ENCODE measurements at places on chromosomes 2 and 18.

GRCh38 chr18:518081-518480 is 17.6 kb upstream of the COLEC12 start:
- DNase-seq = no peak

- no peak for DNase-seq
Measured at GRCh38 chr2:203915256-203915655, 21.3 kb upstream of the ICOS start.

DNA sequence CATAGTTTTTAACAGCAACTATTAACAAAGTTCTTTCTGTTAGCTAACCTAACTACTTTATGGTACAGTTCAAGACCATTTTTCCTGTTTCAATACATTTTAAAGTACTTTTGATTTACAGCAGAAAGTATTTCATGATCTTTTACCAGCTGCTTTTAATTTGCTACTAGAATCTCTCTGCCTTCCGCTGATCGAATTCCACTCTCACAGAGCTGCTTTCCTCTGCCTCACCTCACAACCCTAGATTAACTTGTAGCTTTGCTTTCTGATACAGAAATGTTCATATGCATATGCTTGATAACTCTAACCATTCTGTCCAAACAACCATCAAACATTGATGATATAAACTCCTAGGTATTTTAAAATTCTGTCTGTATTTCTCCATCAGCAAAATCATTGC is 463.2 kb upstream of the ZEB2 start:
- no peak for DNase-seq

- no peak for DNase-seq
Measured at GRCh38 chr2:133952420-133952819, 301.5 kb upstream of the MGAT5 start.

- DNase-seq = no peak
Measured at GRCh38 chr2:58410549-58410948, 169.4 kb upstream of the FANCL start.

DNA sequence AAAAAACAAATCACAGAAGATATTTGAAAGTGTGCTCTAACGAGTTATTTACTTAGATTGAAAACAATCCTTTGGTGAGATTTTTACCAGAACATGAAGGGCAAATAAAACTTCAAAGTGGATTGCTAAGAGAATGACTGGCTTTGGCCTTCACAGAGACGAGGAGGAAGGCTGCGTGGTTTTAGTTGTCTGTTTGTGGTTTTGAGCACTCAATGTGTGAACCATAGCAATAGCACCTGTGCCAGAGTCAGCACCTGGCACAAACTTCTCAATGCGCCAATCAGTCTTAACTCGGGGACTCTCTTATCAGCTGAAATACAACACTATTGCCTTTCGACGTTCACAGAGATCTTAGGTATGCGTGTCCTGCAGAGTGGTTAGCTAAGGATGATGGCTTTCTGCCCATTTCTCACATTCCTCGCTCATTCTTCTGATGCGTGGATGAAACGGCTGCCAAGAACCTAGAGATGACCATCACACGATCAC is 70.0 kb downstream of the MBP start:
- DNase-seq = no peak

GRCh38 chr2:136116151-136116812 is 1.7 kb downstream of the CXCR4 start:
- DNase-seq = peak; percentile 69

DNA sequence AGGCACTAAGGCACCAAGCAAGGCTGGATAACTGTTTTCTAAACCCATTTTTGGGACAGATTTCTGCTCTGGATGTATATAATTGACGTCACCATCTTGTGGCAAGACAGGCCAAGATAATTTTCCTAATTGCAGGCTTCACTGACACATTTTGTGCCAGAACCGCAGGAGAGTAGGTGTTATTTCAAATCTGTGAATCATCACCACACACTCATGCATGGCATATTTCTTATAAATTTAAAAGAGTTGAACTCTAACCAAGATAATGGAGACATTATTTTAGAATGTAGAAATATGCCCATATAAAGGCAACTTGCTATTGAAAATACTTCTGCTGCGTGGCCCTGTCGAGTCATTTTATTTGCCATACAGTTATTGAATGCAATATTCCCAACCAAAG is 68.3 kb upstream of the ACYP2 start:
- DNase-seq = no peak

DNA sequence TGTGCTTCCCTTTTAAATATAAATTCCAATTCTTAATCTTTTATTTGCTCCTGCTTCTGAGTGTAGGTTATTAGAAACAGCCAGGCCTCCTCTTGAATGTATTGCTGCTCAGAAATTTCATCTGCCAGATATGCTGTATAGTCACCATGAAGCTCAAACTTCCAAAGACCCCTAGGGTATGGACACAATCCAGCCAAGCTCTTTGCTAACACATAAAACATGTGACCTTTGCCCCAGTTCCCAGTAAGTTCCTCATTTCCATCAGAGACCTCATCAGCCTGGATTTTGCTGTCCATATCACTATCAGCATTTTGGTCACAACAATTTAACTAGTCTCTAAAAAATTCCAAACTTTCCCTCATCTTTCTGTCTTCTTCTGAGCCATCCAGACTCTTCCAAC is 75.2 kb downstream of the MAP2 start:
- DNase-seq = no peak

DNA sequence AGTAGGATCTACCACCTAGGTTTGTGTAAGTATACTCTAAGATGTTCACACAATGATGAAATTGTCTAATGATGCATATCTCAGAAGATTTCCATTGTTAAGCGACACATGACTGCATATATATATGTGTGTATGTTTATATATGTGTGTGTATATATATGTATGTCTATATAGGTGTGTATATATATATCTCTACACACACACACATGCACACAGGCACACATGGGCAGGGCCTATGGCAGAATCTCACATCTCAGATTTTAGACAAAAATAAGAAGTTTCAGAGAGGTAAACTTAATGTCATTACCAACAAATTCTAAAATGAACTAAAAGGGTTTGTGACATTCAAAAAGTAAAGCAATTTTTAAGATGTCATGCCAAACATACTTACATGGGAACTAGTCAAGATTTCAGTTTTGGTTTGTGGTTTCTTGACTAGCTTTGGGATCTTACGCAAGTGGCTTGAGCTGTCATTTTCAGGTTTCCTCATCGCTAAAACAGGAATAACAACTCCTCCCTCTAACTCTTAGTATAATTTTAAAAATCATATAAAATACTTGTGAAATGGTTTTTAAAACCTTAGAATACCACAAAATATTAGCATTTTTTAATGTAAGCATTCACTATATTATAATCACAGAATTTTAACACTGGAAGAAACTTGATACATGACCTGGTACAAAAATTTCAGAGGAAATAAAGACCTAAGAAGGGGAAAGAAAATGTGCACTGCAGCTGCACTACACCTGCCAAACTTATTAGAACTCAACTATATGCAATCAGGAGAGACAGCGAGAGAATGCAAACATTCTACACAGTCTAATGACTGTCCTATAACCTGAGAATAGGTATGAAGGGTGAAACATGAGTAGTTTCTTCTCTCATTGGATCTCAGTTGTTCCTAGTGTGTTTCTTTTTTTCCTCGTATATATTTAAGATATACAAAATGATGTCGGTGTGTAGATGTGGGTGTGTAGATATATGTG is 75.7 kb downstream of the TTC21B start:
- DNase-seq = no peak

DNA sequence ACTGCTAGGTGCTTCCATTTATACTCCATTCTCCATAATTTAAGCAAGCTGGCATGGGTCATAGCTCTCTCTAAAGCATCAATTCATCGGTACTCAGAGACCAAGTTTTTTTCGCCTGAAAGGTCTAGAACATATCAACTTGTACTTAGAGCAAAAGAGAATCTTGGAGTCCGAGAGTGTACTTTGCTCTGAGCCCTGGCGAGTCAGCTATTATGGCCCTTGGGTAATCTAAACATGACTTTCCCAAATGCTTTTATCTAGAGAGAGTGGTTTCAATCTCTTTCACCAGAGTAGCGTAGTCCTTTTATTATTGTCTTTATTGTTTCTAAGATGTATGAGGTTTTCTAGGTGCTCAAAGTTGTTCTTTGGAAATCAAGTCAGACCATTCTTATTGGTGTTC is 34.4 kb downstream of the MAIP1 start:
- DNase-seq = no peak

GRCh38 chr2:238851761-238852160 is 3.9 kb downstream of the TWIST2 start:
- DNase-seq = no peak

GRCh38 chr2:160039166-160039903 is 23.1 kb downstream of the PLA2R1 start:
- DNase-seq = no peak

DNA sequence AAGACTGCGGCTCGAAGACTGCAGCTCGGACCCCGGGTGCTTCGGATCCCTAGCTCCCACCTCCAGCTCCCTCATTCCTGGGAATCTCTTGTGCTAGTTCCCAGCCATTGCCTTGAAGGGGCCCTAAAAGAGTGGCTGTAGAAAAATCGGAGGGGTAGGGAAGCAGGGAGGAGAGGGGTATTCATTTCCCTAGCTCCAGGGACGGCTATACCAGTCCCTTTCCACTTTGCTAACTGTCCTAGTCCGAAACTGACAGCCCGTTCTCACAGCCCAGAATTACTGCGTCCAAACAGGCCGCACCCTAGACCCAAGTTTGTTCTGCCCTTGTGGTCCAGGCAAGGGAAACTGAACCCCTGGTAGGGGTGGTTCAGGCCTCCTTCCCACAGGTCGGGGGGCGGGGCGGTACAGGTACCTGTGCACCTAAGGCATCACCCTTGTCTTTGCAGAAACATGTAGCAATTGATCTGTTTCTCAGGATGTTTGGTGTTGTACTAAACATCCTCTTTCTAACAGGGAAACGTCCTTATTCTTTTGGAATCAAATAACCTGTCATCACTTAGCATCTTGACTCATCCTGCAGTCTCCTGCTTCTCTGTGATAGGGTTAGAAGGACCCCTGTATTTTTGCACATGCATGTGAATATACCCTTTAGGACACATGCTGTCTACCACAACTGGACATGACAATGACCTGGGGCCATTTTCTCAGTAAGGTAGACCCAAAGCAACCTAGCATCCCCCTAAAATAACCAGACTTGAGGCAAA is 4.0 kb downstream of the EMX1 start:
- peak; percentile 21 for DNase-seq

DNA sequence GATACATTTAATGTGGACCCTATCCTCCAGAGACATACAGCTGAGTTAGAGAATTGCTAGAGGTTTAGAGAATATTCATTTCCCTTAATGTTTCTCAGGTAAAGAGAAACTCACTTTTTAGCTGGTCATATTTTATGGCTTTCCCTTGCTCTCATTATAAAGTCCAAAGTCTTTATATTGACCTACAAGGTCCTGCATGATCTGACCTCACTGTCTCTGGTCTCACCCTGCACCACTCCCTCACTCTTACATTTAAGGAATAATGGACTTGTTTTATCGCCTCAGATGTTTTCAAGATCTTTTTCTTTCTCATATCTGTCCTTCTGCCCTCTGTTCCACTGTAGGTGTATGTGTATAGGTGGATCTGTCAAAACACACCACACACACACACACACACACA is 597.3 kb downstream of the PLCL1 start:
- no peak for DNase-seq

GRCh38 chr18:1968801-1969498 is 602.4 kb downstream of the METTL4 start:
- DNase-seq = peak; percentile 28

- DNase-seq = no peak
Measured at GRCh38 chr2:8653485-8653884, 28.4 kb upstream of the ID2 start.

- DNase-seq = no peak
Measured at GRCh38 chr18:67310826-67311225, 205.7 kb downstream of the DSEL start.

GRCh38 chr18:75238100-75238499 is 27.5 kb downstream of the TSHZ1 start:
- no peak for DNase-seq

DNA sequence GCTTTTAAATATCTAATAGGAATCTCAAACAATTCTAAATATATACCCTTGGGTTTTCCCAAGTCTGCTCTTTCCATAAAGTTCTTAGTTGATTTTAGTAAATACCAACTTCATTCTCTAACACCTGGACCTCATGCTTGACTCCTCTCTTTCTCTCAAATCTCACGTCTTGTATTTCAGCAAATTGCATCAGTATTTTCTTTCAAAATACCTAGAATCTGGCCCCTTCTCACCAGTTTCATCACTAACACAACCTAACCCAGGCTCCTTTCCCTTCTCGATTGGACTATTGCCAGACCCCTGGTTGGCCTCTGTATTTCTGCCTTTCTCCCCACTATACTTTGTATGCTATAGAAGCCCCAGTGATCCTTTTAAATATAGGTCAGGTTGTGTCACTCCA is 23.0 kb upstream of the FAM171B start:
- no peak for DNase-seq

DNA sequence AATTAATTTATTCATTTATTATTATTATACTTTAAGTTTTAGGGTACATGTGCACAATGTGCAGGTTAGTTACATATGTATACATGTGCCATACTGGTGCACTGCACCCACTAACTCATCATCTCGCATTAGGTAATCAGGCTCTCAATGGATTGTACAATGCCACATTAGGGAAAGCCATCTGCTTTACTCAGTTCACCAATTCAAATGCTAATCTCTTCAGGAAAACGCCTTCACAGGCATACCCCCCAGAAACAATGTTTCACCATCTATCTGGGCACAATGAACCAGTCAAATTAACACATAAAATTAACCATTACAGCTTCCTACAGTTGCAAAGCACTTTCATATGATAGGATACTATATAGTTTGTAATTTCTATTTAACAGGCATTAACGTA is 84.8 kb upstream of the DNAJC10 start:
- no peak for DNase-seq

DNA sequence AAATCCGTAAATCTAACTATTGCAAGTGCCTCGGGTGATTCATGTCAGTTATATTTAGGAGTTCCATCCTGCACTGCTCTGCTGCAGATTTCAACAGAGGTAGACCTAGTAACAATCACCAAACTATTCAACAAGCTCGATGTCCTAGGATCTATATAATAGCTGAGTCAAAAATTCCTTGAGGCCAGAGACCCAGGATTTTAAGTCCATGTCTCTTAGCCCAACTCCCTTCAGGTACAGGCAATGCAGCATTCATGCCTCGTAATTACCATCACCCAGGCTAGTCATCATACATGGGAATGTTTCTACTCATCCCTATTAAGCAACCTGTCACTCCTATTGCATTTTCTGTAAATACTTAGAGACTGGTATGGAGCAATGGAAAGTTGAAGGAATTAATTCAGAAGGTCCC is 729 bp downstream of the TM4SF20 start:
- DNase-seq = no peak

- no peak for DNase-seq
Measured at GRCh38 chr2:68926796-68927195, 25.9 kb downstream of the GKN2 start.

DNA sequence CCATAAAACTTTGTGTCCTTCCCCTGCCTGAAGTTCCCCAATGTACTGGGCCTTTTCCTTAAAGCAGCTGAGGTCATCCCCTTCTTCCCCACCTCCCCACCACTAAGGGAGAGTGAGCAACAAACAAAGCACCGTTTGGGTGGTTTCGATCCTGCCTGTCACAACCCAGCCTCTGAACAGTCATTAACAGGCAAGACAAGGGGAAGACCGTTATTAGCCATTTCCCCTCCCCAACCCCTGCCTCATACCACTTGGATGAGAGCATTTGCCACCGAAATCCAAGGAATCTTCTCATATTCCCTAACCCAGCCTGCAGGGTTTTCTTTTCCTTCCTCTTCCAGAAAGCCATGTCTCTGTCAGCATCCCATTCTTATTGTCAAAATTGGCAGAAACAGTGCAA is 65.6 kb downstream of the STRADB start:
- DNase-seq = no peak

- DNase-seq = no peak
Measured at GRCh38 chr2:69693775-69694450, 48.0 kb upstream of the ANXA4 start.

GRCh38 chr2:26598996-26599373 is 42.2 kb downstream of the CIB4 start:
- DNase-seq = no peak

All from GM23338 (cell line).